ENCODE measurements at places on chromosomes 7 and 10.

DNA sequence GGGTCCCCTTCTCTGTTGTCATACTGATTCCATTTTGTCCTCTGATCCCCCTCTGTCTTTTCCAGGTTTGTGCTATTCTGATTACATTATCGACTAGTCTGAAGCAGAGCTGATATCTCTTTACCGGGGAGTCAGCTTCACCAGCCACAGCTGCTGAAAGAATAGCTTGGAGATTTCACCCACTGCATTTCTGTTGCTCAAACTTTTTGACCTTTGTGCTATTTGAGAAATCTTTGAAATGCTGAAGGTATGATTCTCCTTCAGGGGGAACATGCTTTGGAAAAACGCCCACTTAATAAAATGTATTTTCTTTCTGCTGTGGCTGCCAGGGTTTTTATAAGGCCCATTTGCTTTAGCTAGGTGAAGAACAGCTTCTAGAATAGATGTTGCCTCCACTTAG, 197.8 kb upstream of the TCF7L2 start:
- DNase-seq = no peak

DNA sequence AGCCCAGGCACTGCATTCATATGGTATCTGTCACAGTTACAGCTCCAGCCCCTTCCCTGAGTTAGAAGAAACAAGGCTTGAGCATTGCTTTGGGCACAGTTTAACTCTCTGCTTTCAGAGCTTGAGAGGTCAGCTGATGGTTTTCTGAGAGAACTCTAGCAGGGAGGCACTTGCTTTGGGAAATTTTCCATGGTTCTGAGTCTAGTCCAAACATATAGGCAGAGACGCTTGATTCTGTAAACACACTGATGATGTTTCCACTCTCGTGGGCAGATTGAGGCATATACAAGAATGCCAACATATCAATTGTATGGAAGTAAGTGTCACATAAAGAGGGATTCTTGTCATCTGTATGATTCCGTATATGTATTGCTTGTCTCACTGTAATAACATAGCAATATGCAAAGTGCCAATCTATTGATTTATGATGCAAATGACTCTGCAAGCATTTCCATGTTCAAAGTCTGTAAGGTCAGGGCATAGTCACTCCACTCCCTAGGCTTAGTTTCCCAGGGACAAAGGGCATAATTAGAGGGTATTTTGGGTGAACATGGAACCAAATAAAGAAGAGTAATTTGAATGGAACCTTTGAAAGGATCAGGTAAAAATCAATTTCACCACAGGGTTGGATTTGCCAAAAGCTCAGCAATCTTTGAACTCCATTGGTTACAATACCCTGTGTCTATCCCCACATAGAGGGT, 239.0 kb downstream of the INHBA start:
- DNase-seq = no peak

DNA sequence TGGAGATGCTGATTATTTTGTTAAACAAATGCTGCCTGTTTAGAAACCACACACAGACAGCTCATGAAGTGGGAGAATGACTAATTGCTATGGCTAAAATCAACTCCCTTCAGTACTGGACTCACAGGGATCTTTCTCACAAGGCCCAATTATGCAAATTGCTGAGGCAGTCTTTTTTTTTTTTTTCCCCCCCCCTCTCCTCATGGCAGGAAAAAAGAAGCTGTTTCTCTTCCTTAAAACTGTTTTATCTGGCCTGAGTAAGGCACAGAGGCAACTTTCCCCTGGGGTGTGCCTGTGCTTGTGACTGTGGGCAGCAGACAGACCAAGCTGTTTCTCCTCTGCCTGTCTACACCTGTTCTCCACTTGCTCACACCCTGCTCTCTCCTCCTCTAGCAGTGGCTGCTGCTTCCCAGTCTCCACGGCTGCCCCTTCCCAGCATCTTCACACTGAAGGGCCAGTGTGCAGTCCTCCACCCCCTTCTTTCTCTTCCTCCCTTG, 65.4 kb upstream of the STEAP1B start:
- no peak for DNase-seq

GRCh38 chr7:43302211-43302711, 189.8 kb downstream of the HECW1 start:
- no peak for DNase-seq

- no peak for DNase-seq
Observed at GRCh38 chr7:23700046-23700445, 10.0 kb upstream of the STK31 start.

DNA sequence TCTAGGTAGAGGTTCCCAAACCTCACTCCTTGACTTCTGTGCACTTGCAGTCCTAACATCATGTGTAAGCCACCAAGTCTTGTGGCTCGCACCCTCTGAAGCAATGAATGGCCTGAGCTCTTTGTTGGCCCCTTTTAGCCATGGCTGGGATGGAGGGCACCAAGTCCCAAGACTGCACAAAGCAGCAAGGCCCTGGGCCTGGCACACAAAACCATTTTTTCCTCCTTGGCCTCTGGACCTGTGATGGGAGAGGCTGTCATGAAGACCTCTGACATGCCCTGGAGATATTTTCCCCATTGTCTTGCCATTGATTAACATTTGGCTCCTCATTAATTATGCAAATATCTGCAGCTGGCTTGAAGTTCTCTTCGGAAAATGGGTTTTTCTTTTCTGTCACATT, 60.3 kb upstream of the MALRD1 start:
- DNase-seq = no peak

- DNase-seq = no peak
Observed at GRCh38 chr7:121436688-121437087, 40.6 kb upstream of the FAM3C start.

DNA sequence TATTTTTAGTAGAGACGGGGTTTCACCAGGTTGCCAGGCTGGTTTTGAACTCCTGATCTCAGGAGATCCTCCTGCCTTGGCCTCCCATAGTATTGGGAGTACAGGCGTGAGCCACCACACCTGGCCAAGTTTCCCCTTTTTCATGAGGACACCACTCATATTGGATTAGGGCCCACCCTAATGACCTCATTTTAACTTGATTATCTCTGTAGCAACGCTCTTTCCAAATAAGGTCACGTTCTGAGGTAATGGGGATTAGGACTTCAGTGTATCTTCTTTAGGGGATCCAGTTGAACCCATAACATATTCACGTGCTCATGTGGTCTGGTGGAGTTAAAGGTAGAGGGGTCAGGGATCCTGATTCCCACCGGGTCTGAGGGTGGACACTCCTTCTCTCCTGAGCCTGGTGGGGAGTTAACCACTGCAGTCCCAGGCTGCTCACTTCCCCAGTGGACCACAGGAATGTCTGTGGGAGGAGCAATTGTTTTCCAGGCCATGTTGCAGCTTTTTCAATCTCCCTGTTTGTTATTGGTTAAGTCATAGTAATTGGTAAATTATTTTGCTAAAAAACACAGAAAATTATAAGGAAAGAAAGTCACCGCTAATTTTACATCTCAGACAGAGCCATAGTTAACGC, 130.5 kb downstream of the GRK5 start:
- DNase-seq = no peak
